ENCODE measurements at places on chromosomes 1 and 21.

DNA sequence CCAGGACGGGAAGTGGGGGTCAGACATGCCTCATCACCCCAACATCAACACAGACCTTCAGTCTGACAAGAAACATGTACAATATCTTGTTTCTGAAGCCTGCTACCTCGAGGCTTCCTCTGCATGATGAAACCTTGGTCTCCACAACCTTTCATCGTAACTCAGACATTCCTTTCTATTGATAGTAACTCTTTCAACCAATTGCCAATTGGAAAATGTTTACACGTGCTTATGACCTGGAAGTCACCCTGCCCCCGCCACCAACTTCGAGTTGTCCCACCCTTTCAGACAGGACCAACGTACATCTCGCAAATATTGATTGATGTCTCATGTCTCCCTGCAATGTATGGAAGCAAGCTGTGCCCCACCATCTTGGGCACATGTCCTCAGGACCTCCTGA lies 159.5 kb downstream of the ETS2 start:
- no peak for DNase-seq

DNA sequence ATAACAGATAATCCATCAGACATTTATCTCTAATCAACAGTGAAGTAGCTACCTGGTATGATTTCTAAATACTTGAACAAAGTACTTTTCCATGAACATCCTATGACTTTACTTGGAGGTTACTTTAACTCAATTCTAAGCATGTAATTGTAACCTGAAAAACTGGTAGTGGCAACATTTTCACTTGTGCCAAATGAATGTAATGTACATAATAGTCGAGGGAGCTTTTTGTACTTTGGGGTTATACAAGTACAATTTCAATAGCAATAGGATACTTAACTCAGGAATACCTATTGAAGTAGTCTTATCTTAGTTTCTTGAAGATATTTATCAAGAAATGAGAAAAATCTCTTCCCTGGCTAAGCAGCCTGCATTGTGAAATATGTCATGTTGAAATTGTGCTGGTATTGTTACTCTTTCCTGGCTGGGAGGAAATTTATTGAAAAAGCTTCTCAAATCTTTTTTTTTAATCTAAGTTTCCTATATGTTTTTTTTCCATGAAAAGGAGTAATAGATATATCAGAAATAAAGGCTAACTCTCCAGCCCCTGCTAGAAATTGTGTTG lies 33.7 kb upstream of the CACYBP start:
- no peak for DNase-seq

- no peak for DNase-seq
These were observed 60.0 kb downstream of the SLC19A1 start for GRCh38 chr21:45481977-45482898.

- no peak for DNase-seq
These were observed 78.4 kb downstream of the ALPL start for GRCh38 chr1:21587602-21587953.

GRCh38 chr1:226223157-226223785 lies at the start of gene MIXL1:
MIXL1 (plus strand) TSS chr1:226223664; CDS start chr1:226223682, 18 bp downstream.
- DNase-seq, result no peak

- DNase-seq, result no peak
These were observed 8.2 kb upstream of the IRF2BP2 start for GRCh38 chr1:234617986-234618736.

DNA sequence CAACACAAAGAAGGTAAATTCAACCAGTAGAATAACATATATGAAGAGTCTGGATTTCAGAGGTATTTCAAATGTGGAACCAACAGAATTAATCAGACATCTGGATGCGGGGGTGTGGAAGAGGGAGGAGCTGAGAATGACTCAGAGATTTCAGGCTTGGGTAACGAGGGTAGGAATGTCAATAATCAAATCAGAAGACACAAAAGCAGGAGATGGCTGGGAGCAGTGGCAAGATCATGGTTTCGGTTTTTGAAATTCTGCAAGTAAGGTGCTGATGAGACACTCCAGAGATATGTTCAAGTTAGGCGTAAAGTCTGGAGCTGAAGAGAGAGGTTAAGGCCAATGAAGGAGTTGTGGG lies 64.0 kb downstream of the PLPPR5 start:
- no peak for DNase-seq

- DNase-seq, result no peak
These were observed 80.3 kb downstream of the SLC35A3 start for GRCh38 chr1:100050139-100050538.

DNA sequence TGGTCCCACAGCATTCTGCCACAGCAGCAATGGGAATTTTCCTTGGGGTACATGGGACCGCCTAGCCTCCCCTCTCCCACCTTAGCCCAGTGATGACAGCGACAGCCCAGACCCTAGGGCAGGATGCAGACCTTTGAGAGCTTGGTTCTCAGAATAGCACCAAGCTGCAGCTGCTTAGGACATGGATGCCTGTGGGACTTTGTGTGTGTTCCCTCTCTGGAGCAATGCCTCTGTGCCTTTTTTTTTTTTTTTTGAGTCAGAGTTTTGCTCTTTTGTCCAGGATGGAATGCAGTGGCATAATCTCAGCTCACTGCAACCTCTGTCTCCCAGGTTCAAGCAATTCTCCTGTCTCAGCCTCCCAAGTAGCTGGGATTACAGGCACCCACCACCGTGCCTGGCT lies 44.2 kb upstream of the AK4 start:
- no peak for DNase-seq

DNA sequence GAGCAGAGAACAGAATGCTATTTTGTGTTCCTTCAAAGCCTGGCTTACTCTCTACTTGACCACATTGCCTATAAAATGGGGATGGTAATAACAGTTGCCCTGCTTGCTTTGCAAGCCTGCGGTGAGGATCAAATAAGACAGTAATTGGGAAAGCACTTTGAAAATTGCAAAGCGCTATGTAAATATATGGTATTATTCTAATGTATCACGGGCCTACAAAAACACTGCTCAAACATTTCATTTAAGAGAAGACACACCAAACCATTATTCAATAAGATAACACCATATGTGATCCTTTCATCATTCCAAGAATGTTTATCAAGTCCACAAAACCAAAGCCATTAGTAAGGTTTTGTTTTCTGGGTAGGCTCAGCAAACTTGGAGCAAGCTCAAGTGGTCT lies 208.4 kb downstream of the ROR1 start:
- DNase-seq, result no peak

DNA sequence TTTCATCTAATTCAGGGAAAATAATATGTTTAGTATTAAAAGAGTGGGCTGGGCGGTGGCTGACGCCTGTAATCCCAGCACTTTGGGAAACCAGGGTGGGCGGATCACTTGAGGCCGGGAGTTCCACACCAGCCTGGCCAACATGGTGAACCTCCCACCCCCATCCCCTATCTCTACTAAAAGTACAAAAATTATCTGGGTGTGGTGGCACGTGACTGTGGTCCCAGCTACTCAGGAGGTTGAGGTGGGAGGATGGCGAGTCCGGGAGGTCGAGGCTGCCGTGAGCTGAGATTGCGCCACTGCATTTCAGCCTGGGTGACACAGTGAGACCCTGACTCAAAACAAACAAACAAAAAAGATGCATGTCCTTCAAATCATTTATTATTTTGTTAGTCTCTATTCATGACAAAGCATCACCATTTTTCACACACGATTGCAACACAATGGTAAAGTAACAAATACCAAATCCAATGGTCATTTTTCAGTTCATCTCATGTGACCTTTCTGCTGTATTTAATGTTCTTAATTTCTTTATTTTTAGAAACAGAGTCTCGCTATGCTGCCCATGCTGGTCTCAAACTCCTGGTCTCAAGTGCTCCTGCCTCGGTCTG lies 1.0 kb downstream of the MSH4 start:
- no peak for DNase-seq

GRCh38 chr1:30675289-30675688 lies 48.1 kb downstream of the MATN1 start:
- DNase-seq, result no peak

- no peak for DNase-seq
These were observed 38.6 kb upstream of the RCAN3 start for GRCh38 chr1:24463776-24464735.
